ENCODE measurements at places on chromosomes 5 and 9.

- no peak for DNase-seq
Measured at GRCh38 chr9:16181539-16181938, 628.7 kb downstream of the CCDC171 start.

DNA sequence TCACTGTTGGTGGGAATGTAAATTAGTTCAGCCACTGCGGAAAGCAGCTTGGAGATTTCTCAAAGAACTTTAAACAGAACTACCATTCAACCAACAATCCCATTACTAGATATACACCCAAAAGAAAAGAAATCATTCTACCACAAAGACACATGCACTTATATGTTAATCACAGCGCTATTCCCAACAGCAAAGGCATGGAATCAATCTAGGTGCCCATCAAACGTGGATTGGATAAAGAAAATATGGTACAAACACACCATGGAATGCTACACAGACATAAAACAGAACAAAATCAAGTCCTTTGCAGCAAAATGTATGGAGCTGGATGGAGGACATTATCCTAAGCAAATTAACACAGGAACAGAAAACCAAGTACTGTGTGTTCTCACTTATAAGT, 42.1 kb downstream of the PRUNE2 start:
- no peak for DNase-seq

- no peak for DNase-seq
Measured at GRCh38 chr9:95284162-95285080, 33.1 kb downstream of the FANCC start.

GRCh38 chr9:69047371-69047770, 11.8 kb downstream of the FXN start:
- no peak for DNase-seq

- no peak for DNase-seq
Measured at GRCh38 chr5:74342948-74343682, 297.4 kb downstream of the ENC1 start.

GRCh38 chr5:152221721-152222629, 183.1 kb downstream of the NMUR2 start:
- DNase-seq = no peak

- peak; percentile 40 for DNase-seq
Measured at GRCh38 chr9:79477955-79478771, 93.6 kb upstream of the TLE4 start.

DNA sequence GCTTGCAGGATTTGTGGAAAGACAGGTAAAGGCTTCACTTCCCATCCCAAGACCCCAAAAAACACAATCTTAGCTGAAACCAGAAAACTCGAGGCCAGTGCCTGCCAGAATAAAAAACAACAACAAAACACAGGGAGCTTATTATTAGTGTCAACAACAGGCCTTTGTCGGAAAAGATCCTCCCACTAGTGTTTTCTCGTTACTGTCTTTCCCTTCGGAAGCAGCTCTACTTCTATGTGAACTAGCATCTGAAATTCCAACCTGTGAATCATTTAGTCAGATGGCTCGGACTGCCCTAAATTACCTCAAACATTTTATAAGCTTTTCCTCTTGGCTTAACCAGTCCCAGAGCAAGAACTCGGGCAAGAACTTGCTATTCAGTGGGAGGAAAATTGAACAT, 122.2 kb upstream of the GNA14 start:
- no peak for DNase-seq

DNA sequence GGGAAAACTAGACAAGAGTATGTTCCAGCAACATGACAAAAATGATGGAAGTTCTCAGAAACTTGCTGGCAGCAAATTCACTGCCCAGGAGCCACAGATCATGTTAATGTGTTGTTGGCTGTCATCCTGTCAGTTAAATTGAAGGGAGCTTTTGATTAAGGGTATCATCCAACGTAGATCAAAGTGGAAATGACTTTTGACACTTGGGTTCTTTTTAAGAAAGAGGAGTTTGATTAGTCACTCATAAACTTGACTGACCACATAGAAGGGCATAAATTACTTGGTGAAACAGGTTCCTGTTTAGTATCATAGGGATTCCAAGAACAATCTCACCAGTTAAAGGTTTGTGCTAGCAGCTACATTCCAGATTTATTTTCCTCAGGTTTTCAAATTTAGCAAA, 288.7 kb downstream of the CSNK1G3 start:
- no peak for DNase-seq

DNA sequence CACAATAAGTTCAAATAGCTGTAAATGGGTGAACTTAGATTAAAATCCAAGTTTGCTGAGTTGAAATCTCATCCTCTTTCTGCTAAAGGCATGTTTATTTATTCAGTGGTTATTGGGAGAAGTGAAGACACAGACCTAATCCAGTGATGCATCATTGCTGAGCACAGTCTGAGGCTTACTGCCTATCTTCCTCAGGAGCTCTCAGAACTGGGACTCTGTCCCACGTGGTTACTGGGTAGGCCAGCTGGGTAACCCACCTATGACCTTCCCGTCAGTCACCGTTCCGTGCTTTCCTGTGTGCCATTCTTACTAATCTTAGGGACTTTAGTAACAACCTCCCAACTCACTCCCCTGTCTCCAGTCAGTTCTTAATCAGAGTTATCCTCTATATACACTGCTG, 226.8 kb upstream of the ATP10B start:
- peak; percentile 6 for DNase-seq

- DNase-seq = peak; percentile 23
Measured at GRCh38 chr5:7592910-7593309, 197.0 kb downstream of the ADCY2 start.

- peak; percentile 33 for DNase-seq
Measured at GRCh38 chr5:134245101-134245604, 19.3 kb upstream of the PPP2CA start.

DNA sequence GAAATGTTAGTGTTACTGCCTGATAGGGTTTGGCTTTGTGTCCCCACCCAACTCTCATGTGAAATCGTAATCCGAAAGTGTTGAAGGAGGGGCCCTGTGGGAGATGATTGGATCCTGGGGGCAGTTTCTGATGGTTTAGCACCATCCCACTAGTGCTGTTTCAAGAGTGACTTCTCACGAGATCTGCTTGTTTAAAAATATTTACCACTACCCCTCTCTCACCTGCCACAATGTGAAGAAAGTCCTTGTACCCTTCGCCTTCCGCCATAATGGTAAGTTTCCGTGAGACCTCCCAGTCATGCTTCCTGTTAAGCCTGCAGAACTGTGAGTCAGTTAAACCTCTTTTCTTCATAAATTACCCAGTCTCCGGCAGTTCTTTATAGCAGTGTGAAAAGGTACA, 2.6 kb upstream of the RFX3 start:
- DNase-seq = no peak

GRCh38 chr5:75365740-75366139, 28.7 kb downstream of the HMGCR start:
- DNase-seq = no peak

- peak; percentile 31 for DNase-seq
Measured at GRCh38 chr5:56815658-56816545, 553 bp downstream of the MAP3K1 start.

DNA sequence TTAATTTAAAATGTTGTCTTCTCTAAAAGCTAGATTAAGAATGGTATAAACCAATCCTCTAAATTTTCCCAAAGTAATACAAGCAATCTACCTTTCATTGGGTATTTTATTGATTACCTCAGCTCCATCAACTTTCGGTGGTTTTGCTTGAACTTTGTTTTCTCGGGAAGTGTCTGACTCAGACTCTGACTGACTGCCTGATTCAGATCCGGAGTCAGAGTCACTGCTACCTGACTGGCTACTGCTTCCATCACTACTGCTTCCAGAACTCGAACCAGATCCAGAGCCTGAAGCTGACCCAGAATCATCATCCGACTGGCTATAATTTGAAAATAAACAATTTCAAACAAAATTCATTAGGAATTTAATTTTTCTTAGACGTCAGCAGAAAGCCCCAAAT, 24.0 kb downstream of the CHD1 start:
- DNase-seq = no peak

DNA sequence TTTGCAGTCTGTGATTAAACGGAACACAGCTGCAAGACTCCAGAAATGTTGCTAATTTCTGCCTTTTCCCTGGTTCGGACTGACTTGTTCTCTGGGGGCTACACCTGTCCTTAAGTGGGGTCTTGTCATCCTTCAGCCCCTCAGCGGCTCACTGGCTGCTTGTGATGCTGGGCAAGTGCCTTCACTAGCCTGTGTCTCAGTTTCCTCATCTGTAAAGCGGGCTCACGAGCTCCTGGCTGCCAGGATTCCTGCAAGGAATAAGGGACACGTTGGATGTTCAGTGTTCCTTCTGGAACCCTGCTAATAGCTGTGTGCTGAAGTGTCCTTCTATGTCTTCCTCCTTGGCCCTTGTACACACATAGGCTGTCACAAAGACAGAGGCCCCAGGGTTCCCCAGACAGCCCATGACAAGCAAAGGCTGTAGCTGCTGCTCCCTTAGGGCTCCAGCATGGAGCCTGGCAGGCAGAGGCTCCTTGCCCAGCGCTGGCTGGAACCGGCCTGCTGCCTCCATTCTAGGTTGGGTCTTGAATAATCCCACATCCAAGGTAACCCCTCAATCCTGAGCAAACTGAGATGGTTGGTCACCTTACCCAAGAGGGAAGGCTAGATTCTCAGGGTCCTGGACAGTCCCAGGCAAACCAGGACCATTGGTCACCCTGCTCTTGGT, 116.1 kb downstream of the GAPVD1 start:
- no peak for DNase-seq

GRCh38 chr5:54556141-54556540, 38.6 kb downstream of the SNX18 start:
- DNase-seq = no peak

DNA sequence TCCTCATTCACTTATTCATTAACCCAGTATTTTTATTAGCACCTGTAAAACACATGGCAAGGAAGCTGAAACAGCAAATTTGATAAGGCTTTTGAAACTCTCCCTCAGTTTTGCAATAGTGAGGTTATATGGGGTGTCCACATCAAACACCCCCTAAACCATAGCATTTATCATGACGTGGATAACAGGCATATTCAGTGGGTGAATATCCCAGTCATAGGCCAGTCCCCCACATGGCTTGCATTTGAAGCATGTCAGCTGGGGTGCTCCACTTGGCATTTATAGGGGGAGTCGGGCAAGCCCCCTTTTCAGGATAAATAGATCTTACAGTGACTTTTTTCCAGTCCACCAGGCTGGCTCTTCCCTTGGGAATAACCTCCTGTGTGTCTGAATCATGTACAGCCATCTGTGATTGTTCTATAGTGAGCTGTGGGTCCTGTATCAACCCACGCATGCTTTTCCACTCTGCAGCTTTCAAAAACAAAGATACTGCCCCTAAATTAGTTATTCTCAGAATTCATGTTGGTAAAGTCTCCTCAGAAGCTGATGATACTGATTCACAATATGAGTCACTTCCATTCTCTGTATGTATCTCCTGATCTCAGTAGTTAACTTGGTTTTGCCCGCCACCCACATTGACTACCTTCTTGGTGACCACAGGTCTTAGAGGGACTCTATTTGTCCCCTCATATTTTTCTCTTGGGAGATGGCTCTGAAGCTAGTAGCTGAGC, 84.4 kb upstream of the SPIN1 start:
- DNase-seq = no peak

DNA sequence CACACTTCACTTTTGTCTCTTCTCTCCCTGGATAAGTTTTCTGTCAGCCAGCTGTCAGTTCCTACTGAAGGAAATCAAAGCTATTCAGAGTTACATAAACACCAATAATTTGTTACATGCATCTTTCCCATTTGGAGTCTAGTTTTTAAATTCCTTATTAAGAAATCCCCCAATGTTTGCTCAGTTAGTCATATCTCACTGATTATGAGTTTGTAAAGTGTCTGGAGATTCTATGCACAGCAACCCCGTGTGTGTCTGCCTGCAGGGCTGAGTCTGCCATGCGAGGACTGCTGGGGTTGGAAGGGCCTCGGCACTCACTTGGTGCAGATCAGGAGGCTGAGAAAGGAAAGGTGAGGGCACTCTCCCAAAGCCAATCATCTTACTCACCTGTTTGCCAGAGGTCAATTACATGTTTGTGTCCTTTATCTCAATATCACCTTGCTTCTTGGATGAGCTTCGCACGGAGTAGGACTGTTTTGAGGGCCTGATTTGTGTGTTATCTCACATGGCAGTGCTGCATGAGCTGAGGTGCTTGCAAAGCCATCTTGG, 3.3 kb downstream of the ANKRD34B start:
- no peak for DNase-seq

GRCh38 chr5:13187186-13187585, 757.3 kb downstream of the DNAH5 start:
- no peak for DNase-seq

DNA sequence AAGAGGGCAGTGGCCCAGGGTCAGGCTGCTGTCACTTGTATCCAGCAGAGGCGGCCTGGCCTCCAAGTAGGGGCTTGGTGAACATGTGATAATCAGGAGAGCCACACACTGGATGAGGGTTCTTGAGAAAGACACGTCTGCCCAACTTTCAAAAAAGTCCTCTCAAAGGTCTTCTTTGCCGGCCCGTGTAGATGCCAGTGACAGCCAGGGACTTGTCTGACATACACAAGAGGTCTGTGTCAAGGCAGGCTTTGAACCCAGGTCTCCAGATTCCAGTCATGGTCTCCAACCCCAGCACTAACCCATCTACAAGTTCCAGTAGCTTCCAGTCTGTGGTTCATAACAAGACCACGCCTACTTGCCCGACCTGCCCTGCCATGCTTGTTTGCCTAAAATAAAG, 7.9 kb upstream of the AMBP start:
- no peak for DNase-seq

DNA sequence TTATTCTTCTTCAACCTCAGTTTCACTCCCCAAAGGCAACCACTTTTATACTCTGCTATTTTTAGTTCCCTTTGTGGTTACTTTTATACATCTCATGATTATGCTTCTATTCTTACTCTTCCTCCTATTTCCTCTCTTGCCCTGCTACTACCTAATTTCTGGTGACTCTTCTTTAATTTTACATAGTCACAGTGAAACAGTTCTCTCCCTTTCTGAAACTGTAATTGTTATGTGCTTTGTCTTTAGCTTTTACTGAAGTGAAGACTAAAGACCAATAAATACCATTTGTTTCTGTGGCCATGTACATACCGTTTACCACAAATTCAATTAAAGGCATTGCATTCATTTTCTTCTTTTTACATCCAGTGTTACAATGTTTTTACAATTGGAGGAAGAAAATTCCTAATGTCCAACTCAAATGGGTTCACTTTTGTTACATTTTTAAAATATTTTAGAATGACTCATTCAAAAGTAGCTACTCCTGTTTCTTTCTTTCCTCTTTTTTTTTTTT, 410.6 kb downstream of the PSAT1 start:
- no peak for DNase-seq

DNA sequence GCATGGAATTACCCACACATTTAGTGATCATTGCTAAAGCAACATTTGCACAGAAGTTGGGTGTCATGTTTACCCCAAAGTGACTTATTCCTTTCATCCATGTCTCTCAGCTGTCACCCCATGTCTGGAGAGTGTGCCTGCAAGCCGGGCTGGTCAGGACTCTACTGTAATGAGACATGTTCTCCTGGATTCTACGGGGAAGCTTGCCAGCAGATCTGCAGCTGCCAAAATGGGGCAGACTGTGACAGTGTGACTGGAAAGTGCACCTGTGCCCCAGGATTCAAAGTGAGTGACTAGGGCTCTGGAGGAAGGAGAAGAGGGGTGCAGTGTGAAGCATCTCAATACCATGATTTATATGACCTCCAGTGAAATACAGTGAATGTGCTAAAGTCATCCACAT, 99.9 kb upstream of the PRRC1 start:
- no peak for DNase-seq

Data from iPS-NIHi11 (cell line).